Hematopoietic multipotent progenitor cell treated with erythropoietin and hydrocortisone succinate and interleukin-3 and kit ligand, for 8 days (in vitro differentiated cells): ENCODE measurements at places on chromosomes 2 and 18.

DNA sequence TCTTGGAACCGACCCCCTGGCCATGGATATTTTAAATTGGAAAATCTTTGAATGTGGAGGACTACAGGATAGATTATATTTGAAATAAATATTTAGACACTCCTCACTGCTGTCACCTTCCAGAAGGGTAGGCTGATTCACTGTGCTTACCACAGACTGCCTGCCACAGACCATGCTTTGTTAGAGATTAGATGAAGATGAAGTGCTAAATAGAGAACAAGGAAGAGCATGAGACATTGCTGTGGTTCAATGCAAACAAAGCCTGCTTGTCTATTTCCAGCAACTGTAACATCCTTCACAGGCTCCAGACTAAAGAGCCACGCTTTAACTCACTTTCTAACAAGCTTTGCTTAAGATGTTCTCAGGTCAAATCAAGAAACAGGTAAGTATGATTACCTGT lies 81.0 kb upstream of the TMEM17 start:
- DNase-seq, result peak; percentile 29

- DNase-seq, result no peak
Measured at GRCh38 chr2:147479358-147479757, 365.5 kb upstream of the ACVR2A start.

DNA sequence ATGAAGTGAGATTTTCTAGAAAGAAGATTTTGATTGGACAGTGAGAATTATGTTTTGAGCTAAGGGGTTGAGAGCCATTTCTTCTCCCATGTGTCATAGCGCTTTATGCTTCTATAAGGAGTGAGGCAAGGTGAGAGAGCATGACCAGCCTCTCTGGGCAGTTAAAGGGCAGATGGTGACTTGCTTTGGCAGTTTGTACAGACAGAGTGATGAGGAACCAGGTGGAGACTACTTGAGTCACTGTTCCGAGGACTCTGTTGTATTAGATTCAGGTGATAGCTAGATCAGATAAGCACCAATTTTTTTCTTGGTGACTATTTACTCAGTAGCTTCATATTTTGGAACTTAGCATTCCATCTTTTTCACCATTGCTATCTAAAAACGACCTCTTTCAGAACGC lies 4.5 kb downstream of the CRIM1 start:
- no peak for DNase-seq

DNA sequence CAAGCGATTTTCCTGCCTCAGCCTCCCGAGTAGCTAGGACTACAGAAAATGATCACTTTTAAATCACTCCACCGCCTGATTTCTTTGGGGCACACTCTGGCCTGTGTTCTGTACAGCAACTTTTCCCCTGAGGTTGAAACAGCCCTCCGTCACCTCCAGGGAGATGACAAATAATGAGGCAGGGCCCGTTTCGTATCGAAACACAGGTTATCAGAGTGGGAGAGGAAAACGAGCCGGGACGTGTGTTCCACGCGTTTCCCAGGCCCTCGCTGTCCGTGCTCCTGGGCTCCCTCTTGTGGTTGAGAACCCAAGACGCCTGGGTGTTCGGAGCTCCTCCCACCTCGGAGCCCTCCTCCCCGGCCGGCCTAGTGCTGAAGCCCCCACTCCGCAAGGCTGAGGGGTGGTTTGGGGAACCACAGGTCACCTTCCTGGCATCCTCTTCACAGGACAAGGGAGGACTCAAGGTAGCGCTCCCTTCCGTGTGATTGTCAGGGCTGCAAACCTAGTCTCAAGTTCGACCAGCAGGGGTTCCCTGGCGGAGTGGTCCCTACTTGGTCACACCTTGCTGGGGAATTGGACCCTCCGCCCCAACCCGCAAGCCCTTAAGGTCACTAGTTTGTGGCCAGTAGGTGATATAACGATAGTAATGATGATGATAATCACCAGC lies 12.8 kb downstream of the ATP6V1B1 start:
- DNase-seq, result peak; percentile 71

- no peak for DNase-seq
Measured at GRCh38 chr2:149901231-149901859, 313.8 kb upstream of the MMADHC start.

DNA sequence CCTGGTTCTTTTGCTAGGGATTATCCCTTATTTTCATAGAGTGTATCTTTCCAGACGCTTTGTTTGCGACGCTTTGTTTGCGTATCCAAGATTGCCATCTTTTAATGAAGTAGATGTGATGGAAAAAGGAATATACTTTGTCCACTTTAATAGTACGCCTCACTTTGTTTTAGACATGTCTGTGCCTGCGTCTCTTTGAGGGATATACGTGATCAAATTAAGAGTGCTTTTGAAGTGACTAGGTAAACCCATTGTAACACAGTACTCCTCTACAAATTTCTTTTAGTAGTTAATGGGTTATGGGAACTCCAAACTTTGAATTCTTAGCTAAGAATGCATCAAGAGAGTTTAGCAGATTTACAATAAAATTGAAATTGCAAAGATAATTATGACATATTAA lies 27.9 kb downstream of the ACSL3 start:
- DNase-seq, result no peak

- DNase-seq, result no peak
Measured at GRCh38 chr2:187263675-187264560, 184.1 kb downstream of the CALCRL start.

DNA sequence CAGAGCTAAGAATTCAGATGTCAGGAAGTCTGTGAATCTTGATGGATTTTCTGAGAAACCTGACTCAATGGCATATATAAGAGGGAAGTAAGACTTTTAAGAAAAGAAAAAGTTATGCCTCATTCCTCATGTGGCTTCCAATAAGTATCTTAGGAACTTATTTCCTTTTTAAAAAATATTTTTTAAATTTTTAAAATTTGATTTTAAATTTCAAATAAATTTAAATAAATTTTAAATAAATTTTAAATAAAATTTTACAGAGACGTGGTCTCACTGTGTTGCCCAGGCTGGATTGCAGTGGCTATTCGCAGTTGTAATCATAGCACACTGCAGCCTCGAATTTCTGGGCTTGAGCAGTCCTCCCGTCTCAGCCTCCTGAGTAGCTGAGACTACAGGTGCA lies 11.5 kb upstream of the POLR1B start:
- no peak for DNase-seq

GRCh38 chr2:197261808-197262226 lies 48.8 kb downstream of the ANKRD44 start:
- DNase-seq, result no peak

DNA sequence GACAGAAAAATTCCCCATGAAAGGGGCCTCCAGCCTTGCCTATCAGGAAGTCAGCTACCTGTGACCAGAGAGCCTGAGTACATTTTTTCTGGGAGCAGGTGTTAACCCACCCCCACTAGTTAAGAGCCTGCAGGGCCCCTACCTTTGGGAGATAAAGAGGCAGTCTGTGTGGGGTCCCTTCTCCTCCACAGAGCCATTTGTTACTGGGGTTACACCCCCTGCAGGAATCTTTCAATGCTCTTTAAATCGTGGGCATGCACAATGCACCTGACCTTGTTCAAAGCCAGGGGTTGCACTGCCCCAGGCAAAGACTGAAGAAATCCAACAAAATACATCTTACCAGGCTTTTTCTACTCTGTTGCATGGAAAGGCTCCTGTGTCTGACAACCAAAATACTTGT lies 15.7 kb upstream of the LYPD6 start:
- no peak for DNase-seq
